ENCODE measurements at places on chromosomes 13 and 19.
A peak's percentile ranks its signal among the peaks of the same experiment; 100 is the strongest.

DNA sequence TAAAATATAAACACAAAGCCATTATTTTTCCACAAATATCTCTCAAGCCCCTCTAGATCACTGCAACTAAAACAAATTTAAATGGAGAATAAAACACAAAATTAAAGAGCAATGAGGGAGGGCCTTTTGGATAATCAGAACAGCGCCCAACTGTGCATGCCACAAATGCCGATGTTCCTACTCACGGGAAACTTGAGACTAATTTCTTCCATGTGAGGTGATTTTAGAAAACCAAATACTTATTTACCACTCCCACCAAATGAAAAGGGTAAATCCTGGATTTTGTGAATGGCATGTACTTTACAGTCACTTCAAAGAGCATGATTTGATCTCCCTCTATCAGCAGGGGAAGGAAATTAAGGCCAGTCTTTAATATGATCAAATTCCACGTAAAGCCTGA is 74.8 kb downstream of the SLC7A1 start:
- no peak for DNase-seq

- DNase-seq: no peak
Observed at GRCh38 chr13:27308941-27309340, 38.3 kb downstream of the RASL11A start.

DNA sequence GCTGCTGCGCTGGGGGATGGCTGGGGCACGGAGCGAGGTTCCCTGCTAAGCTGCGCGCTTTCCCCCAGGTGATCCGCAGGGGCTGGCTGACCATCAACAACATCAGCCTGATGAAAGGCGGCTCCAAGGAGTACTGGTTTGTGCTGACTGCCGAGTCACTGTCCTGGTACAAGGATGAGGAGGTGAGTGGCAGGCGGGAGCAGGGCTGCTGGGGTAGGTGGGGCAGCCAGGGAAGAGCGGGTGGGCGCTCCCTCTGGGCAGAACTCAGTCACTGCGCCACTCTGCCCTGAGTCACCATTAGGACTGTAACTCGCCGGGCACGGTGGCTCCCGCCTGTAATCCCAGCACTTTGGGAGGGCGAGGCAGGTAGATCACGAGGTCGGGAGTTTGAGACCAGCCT is 23.8 kb downstream of the TMED1 start:
- DNase-seq: no peak

DNA sequence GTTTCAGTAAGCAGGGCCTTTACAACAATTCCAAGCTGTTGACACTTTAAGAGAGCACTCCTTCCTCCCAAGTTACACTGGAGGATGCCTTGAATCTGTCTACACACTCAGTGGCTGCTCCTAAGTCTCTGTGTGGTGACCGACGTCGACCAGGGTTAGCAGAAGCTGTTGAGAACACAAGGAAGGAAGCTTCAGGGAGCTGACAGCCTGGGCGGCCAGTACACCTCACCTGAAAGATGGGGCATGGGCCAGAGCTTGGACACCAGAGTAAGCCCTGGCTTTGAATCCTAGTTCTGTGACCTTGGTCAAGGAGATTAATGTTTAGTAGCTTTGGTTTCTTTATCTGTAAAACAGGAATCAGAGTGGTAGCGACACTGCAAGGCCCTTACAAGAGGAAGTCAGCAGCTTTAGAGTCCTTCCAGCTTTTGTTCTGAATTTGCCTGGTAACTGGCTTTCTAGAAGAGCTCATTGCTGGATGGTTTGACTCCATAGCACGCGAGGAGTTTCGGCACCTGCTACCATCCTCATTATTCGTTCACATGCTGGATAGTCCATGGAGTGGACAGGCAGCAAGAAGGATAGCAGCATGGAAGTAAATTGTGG is 214.2 kb downstream of the FGF9 start:
- no peak for DNase-seq

DNA sequence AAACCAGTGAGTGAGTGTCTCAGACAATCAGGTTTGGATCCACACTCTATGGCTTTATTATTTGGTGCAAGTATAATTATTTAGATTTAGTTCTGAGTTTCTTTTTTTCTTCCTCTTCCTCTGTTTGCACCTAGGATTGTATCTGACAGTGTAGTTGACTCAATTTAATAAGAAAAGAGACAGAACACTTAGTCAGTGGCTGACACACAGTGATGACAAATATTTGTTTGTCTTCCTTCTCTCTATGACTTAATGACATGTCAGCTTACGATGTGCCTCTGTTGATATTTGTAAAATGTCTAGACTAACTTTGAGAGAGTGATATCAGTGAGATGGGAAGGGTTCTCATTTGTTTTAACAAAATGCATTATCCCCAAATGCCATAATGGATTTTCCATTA is 129.5 kb upstream of the SLC10A2 start:
- no peak for DNase-seq

DNA sequence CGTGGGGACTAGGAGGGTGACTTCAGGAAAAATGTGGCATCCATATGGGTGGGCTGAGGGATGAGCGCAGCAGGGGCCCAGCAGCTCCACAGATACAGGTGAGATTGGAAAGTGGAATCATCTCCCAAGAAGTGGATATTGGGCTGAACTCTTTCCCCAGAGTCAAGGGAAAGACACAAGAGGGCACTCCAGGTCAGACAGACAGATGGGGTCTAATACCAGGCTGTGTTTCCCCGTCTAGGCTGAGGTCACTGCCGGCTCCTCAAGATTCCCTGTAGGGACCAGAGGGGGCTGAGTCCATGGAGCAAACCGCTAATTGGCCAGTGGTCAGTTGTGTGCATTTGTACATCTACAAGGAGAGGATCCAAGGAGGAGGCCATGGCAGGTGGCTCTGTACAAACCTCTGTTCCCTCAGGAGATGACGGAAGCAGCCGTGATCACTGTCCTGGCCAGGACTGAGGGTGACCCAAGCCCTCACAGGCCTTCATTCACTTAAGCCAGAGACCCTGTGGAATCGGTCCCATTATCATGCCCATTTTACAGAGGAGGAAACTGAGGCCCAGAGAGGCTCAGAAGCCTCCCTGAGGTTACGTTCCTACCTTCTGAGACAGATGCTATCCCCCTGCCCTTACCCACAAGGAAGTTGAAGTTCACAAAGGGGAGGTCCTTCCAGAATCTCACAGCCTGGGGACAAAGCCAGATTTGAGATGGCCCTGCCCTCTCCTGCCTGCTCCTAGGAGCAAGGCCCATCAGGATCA is 14.9 kb upstream of the IGLON5 start:
- DNase-seq: no peak

DNA sequence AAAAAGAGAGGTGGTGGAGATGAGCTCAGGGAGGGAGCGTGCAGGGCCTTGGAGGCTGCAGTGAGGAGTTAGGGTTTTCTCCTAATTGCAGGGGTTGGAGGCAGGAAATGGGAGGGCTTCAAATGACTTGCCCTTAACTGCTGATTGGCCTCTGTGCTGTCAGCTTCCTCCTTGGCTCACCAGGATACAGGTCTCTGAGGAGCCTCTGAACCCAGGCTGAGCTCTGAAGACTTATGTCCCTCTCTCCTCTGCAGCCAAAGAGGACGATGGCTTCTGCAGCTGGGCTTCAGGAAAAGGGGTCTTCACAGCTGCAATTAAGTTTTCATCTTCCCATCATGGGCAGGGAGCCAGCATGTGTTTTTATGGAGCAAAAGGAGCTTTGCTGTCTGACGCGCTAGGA is 6.7 kb upstream of the RANBP3 start:
- DNase-seq: no peak

- DNase-seq: no peak
Observed at GRCh38 chr19:12990853-12991252, 4.4 kb upstream of the NFIX start.

DNA sequence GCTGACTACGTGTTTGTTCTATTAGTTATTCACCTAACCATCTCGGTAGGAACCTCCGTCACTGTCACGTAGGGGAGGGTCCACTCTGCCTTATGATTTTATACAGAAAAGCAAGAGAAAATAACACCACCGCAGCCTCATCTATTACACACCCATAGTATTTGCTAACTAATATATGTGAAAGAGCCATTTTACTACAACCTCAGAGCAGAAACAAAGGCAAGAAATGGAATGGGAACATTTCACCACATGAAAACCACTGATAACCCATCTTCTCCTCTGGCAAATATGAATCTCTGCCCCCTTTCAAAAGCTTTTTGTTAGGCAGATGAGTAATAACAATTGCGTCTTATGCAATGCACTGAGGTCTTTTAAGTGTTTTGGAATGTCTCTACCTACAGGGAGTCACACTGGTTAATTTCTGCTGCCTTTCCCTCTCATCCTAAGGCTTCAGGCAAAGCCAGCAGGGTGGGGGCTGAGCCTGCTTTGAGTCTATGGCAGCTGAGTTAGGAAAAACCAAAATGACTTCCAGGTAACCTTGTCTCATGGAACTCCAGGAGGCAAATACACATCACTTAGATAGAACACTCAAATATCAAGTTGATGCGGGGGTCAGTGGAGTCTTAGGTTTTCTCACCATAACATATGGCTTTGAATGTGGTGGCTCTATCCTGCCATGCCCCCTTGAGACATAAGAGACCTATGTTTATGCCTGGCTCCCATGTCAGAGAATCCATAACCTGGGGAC is 15.0 kb downstream of the TSHZ3 start:
- DNase-seq: no peak

DNA sequence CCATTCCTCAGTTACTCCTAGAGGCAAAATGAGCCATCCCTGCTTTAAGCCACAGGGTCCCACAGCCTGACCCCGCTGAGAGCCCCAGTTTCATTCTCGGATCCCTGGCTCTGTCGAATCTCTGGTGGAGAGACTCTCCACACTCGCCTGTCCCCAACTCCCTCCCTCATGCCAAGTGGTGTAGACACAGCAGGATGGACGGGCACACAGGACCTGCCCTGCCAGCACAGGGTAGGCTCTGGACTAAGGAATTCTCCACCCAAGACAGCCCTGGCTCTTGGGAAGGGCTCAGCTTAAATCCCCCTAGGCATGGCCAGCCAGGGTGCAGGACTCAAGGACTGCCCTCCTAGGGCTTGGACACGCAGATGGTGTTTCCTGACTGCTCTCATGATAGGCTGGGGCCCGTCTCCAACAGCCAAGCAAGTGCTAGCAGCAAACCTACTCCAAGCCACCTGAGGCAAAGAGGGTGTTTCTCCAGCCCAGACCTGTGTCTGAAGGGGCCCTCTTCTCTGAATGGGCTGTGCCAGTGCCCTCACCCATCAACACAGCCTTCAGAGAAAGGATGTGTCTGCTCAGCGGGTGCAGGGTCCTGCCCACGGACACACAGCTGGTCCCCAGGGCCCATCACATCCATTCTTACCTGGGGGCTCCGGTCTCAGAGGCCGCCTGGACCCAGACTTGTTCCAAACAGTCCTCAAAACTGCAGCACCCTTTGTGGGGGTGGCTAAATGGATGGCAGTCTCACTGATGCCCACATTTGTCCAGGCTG is 65.3 kb downstream of the PEPD start:
- no peak for DNase-seq

DNA sequence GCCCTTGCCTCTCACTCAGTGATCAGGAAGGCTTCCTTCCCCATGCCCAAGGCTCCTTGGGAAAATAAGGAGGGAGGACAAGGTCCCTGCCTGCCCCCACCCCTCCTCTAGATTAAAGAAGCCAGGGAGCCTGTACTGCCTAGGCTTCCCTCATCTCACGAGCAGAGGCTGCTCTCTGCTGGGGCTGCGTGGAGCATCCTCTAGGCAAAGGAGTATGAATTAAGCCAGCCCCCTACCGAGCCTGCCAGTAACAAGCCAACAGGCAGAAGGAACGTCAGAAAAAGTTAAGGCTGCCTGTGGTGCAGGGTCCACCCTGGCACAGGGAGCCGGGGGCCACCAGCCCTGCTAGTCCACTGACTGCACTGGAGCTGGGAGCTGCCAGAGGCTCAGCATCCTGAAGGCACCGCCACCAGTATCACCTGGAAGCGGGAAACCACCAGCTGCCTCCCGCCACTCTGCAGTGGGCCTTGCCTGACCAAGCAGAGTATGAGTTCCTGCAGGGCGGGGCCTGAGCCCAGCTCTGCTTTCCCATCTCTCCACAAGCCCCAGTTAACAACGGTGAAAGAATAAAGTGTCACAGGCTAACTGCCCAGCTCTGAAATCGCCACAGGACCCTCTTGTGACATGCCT is 6.8 kb downstream of the NAPA start:
- DNase-seq: no peak

GRCh38 chr13:100483841-100484381 is 104.7 kb downstream of the GGACT start:
- DNase-seq: no peak

GRCh38 chr19:4373013-4373367 is 27.4 kb downstream of the SH3GL1 start:
- no peak for DNase-seq

GRCh38 chr13:114077933-114078325 is 54.5 kb downstream of the RASA3 start:
- DNase-seq: no peak

DNA sequence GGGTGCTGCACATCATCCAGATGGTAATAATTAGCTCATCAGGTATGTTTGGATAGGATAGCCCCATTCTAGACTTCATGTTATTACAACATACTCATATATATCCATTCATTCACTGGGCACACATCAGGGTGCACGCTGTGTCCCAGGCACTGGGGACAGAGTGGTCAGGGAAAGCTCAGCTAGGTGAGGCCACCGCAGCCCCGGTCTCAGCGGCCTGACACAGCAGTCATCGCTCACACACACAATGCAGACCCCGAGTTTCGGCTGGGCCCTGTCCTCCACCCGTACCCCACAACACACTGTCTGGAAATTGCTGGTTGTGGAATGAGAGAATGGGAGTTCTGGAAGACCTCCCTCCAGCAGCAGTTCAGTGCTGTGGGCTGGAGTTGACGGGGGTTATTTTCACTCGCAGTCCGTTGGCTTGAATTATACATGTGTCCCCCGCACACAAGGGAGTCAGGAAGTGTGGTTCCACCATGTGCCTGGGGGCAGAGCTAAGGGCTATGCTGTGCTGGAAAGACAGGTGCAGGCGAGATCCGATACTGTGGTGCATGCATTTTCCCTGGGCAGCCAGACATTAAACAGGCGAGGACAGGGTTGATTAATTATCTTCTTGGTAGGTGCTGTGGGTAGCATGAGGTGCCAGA is 257.6 kb downstream of the TEX29 start:
- DNase-seq: no peak

DNA sequence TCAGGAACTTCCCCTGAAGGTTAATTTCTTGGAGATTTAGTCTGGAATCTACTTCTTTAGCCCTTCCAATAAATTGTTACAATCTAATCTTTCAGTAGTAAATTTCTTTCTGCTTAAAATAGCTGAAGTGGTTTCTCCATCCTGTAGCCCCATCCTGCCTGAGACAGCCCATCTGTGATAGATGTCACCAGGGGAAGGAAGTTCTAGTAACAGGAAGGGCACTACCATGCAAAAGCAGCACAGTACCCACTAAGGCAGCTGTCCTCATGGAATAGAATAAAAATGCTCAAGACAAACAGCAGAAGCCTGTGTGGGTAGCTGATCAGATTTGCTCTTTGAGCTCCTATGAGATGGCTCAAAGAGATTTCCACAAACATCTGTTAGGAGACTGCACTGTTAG is 1036.5 kb downstream of the SLITRK5 start:
- no peak for DNase-seq

GRCh38 chr13:54029226-54029625 is 1000.6 kb downstream of the OLFM4 start:
- peak; percentile 20 for DNase-seq

DNA sequence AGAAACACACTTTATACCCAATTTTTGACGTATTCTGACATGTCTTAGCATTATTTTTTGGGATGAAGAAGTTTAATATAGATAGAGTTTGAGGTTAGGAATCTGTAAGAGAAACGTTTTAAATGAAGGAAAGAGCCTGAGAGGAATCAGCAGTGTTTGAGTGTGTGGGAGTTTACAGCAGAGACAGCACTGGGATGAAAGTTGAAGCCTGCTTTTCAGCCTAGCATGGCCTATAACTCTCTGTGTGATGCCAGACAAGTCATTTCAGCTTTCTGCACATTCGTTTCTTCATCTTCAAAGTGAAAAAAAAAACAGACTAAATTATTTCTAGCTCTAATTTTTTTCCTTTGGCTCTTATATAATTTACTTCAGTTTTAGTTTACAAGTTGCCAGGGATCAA is 177.1 kb downstream of the RGCC start:
- no peak for DNase-seq
